ENCODE measurements at places on chromosomes 7 and 10.

DNA sequence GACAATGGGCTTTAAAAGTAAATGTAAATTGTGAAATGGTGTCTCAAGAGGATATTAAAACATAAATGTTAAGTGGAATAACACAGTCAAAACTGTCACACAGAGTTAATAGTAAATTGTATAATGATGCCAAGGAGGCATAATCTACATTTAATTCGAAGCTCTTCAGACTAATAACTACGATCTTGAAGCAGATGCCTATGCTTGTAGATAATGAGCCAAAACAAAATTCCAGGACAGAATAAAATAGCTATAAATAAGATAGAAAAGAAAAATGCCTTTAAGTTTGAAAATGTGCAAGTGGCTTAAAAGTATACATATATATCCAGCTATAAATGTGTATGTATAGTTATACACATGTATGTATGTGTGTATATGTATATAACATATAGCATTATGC lies 17.5 kb downstream of the TWIST1 start:
- DNase-seq: no peak

DNA sequence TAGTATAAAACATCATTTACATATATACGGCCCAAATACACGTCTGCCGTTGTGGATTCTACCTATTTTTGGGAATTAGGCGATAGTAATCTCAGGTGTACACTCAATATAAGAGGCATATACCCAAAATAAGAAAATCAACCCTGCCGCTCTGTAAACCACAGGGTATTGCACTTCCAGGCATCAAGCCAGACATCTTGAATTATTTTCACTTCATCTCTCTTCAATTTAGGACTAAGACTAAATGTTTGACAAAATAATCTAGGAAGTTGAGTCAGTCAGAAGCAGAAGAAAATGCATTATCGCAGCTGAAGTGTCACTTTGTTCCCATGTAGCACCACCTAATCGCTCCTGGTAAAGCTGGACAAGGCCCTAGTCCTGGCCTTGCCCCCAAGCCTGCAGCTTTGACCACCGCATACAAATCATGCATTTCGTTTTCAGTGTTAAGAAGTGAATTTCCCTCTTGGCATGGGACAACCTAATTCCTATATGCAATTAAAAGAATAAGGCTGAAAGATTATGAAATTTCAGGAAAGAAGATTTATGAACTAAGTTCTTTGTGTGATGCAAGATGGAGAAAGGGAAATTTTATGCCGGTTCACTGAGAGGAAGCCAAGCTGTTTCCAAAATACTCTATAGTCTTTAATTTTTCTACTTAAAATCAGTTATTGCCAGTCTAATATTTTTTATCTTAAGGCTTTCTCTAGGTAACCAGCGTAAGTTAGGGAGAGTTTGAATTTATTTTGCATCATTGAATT lies 26.0 kb downstream of the CABCOCO1 start:
- no peak for DNase-seq

- no peak for DNase-seq
These were observed 201.8 kb downstream of the XPNPEP1 start for GRCh38 chr10:109721453-109722064.

- no peak for DNase-seq
These were observed 14.7 kb downstream of the MMRN2 start for GRCh38 chr10:86942441-86943315.

- DNase-seq: no peak
These were observed 1233.4 kb downstream of the XPNPEP1 start for GRCh38 chr10:108689891-108690290.

- no peak for DNase-seq
These were observed 141.8 kb downstream of the DIP2C start for GRCh38 chr10:547591-548081.

DNA sequence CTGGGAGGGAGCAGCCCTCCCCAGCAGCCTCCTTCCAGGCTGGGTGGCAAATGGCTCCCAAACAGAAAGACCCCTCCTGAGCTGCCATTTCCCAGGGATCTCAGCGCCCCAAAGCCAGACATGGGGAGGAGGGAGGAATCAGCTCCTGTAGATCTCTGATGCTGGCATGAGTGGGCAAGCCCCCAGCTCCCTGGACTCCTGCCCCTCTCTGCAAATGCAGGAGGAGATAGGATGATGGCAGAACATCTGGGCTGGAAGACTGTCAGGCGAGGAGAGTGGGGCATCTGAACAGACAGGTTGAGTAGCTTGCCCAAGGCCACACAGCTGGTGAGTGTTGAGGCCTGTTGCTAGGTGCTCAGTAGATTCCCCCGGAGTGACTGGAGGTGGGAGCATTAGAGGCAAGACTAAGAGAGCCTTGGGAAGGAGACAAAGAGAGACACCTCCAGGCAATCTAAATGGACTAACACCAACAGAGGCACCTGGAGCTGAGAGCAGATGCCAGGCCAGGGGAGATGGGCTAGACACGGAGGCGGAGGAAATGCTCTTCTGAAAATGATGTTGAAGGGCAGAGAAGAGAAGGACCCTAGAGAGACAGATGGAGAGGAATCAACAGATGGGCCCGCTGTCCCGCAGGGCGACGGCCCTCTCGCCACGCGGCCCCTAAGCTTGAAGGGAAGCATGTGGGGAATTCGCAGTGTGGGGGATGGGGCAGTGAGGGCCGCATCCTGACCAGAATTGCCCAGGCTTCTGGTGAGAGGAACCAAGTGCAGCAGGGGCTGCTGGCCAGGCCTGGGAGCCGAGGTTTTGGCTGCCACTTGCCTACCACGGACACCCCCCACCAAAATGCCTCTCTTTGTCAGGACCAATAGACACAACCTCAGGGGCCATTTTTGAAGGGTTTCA lies 84.8 kb upstream of the LRRC4 start:
- DNase-seq: no peak

- peak; percentile 71 for DNase-seq
These were observed 58.7 kb downstream of the INPP5F start for GRCh38 chr10:119784340-119785067.

GRCh38 chr7:3245077-3245476 lies 56.0 kb upstream of the SDK1 start:
- no peak for DNase-seq

DNA sequence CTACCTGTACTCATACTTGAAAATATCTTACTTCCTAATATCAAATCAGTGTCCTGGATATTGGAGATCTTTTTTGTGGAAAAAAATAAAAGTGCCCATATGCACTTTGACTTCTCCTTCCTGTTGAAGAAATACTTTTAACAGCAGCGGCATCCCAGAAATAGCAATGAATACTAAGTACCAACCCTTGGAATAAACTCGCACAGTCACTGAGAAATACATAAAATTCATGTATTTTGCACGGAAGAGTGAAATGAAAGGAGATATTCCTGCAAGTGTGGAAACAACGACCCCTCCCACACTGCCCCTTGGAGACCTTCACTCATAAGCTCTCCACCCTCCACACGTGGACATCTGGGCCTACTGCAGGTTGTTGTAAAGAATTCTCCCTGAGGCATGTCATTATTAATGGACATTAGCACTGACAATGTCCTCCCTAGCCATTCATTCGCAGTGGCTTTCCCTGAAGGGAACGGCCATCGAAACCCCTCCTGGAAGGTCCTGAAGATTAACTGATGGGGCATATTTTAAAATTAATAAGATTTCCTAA lies 407.6 kb upstream of the PFKP start:
- no peak for DNase-seq

DNA sequence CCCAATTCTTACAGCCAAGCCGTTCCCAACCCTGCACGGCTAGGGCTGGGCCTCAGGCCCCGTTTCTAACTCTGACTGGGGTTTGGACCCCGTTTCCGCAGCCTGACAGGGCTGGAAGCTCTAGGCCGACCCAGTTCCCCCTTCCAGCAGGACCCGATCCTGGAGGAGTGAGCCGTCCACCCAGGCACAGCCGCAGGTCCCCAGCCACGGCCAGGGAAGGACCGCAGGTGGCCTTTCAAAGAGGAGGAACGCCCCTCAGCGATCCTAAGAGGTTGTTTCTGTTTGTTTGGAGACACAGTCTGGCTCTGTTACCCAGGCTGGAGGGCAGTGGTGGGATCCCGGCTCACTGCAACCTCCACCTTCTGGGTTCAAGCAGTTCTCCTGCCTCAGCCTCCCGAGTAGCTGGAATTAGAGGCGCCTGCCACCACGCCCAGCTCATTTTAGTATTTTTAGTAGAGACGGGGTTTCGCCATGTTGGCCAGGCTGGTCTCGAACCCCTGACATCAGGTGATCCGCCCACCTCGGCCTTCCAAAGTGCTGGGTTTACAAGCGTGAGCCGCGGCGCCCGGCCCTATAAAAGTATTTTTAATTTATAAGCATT lies 778 bp upstream of the GET4 start:
- DNase-seq: no peak
